Esophagus squamous epithelium (tissue), 5 donors: ENCODE measurements at places on chromosomes 5 and 9.

GRCh38 chr5:99010294-99010693 lies 81.5 kb upstream of the CHD1 start:
- no peak for DNase-seq

DNA sequence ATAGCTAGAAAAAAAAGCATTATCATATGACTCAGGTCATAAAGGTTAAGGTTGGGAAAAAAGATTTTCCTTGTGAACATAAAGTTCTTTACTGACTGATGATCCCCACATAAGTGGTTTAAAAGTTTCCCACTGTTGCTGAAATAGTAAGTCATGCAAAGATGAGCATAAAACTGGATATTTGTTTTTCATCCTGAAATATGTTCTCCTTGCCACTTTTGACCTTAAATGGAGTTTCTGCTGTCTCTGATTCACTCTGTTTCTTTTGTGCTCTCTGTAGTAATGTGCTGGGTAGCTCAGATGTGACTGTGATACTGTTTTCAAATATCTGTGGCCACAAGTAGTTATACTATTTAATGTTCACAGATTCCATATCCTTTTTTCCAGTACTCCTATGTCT lies 162.5 kb upstream of the GAS1 start:
- DNase-seq = no peak

DNA sequence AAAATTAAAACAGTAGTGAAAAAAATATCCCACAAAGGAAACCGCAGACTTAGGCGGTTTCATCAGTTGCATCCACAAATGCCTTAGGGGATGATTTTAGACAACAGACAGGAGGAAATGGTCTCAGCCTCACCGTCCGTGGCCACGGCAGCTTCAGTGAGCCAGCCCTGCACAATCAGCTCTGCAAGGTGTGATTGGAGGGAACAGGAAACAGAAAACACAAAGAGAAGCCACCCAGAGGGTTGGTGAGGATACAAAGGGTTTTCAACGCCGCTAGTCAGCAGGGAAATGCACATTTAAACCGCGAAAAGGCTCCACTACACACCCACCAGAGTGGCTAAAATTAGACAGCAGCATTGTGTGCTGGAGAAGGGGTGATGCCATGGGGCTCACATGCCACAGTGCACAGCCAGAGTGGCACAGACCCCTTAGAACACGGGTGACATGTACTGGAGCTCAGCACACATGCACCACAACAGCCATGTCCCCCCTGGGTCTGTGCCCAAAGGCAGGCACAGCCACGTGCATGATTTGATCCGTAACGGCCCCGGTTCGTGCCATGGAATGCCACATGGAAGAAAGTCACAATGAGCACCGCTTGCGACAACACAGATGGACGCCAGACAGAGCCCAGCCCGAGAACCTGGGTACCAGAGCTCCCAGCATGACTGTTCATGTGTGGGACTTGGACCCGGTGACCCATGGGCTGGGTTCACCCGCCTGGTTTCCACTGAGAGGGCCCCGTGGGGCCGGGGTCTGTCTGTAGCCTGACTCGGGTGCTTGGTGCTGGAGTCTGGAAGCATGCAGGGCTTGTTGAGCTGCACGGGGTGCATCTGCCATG lies 18.3 kb upstream of the TERT start:
- no peak for DNase-seq

DNA sequence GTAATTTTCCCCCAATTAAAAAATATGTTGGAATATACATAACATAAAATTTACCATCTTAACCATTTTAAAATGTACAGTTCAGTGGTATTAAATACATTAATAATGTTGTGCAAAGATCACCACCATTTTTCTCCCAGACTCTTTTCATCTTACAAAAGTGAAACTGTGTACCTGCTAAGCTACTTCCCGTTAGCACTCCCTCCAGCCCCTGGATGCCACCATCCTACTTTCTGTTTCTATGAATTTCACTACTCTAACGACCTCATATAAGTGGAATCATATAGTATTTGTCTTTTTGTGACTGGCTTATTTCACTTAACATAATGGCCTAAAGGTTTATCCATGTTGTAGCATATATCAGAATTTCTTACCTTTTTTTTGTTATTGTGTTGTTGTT lies 112.9 kb downstream of the HSPA4 start:
- no peak for DNase-seq
